WTC11 (cell line): ENCODE measurements at places on chromosomes 5 and 9.

DNA sequence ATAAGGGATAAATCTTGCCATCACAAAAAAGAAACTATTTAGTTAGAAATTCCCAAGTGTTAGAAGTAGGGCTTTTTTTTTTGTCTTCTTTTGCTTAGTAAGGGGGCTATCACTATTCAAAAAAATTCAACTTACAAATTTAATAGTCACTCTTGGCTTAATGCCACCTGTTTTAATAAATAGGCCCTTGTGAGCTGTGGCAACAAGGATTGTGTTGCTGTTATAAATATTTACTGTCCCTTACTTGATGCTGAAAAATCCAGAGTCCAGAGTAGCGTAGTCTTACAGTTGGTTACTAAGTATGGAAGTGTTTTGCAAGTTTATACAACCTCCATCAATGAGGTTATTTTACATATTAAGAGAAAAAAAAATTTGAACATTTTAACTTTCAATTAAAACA lies 21.4 kb upstream of the CEP78 start:
- no peak for DNase-seq

DNA sequence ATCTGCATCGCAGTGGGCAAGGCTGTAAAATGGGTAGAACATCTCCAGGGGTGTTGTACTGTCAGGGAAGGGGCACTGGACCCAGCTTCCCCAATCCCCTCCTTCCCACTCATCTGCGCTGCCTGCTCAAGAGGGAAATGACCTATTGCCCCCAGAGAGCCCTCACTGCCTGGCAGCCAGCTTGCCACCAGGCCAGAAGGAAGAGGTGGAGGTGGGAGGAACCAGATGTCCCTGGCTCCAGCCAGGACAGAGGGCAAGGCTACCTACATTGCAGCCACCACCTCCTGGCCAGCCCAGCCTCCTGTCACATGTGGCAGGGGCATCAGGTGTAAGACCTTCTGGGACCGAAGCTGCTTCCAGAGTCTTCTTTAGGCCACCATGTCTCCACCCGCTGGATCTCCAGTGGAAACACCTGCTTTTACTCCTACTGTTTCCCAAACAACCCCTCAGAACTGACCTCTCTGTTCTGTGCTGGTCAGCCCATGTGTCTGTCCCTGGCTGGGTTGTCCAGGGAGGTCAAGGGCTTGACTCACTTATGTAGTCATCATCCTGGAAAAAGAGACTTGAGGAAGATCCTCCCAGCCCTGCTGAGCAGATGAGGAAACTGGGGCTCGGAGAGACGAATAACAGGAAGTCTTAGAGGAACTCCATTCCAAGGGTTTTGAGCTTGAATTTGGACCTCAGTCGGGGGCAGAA lies 42.3 kb downstream of the JADE2 start:
- DNase-seq = no peak

- no peak for DNase-seq
These were observed 651.3 kb upstream of the ACO1 start for GRCh38 chr9:31733166-31733565.

- DNase-seq = no peak
These were observed at the start of gene PCDHGC5 for GRCh38 chr5:141488591-141489561. TSS of gene PCDHGC5 (plus strand) at chr5:141489081. CDS start at chr5:141489241, 160 bp downstream.

- no peak for DNase-seq
These were observed 12.9 kb downstream of the ABCA1 start for GRCh38 chr9:104915049-104915448.

DNA sequence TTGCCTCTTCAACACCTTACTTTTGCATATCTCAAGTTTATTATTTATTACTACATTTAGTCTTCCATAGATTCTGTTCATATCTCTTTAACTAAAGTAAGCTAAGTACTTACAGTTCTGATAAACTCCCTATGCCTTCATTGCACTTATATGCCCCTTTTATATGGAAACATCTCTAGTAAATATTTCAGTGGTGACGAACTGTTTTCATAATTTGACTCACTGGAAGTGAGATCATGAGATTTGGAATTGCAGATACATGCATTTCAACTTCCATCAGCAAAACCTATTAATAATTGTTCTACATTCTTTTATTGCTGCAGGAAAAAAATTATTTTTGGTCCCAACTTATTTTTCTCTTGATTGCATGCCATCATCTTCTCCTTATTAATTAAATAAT lies 263.5 kb downstream of the CD180 start:
- DNase-seq = no peak

GRCh38 chr9:109313351-109313750 lies 7.5 kb downstream of the EPB41L4B start:
- DNase-seq = no peak

- DNase-seq = peak; percentile 39
These were observed 496 bp downstream of the MAPK9 start for GRCh38 chr5:180291234-180291940.

DNA sequence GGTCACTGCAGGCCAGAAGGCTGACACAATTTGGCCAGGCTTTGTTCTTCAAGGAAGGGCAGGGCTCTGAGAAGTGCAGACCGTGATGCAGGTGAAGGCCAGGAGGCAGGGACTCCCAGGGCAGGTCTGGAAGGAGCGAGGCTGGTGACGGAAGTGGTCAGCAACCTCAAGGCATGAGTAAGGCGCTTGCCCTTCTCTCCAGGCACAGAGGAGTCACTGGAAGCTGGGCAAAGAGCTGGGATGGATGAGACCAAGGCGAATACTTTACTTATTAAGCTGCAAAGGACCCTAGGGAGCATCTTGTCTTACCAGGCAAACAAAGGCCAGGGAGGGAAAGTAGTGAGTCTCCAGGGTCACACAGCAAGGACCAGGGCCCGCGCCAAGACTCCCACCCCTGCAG lies 18.6 kb downstream of the IRF1 start:
- DNase-seq = no peak

DNA sequence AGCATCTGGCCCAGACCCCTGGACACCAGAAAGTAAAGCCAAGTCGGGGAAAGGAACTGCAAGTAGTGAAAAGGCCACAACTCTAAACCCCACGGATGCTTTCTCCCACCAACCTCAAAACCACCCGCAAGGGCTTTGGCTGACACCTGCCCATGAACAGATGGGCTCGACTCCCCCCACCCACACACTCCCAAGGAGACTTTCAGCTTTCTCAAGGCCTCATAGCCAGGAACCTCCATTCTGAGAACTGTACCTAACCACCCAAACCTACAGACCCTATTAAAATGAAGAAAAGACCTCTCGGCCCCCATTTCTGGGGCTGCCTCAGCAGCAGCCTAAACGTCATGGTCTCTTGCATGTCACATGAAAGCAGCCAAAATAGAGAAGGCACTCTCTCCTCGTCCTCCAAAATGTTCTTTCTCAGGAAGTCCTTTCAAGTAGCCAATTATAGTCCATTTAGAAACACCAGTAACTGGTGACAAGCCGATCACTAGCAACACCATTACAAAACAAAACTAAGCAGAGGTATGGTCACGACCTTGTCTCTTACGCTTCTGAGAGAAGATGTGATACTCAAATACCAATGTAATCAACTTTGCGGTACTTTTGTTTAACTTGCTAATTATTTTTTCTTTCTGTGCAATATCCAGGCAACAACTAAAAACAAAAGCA lies 2.9 kb downstream of the B4GALT1 start:
- DNase-seq = no peak

DNA sequence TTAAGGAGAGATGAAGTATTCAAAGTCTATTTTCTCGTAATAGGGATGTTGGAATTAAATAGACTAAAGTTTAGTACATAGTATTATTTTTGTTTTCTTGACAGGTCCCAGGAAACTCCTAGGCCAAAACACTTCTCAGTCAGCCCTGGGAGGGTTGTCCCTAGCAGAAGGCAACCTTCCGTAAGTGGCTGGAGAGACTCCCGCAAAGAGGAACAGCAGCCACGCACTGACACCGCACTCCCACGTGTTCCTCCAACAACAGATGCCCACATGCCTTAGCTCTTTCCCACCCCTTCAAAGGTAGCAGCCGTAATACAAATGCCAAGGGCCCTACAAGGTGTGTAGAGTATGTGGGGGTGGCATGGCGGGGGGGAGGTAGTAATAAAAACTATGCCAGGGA lies 28.4 kb downstream of the PCDHGC5 start:
- no peak for DNase-seq

- no peak for DNase-seq
These were observed 34.2 kb downstream of the THBS4 start for GRCh38 chr5:80069251-80069800.

GRCh38 chr9:129987047-129987446 lies 55.9 kb downstream of the FNBP1 start:
- no peak for DNase-seq

DNA sequence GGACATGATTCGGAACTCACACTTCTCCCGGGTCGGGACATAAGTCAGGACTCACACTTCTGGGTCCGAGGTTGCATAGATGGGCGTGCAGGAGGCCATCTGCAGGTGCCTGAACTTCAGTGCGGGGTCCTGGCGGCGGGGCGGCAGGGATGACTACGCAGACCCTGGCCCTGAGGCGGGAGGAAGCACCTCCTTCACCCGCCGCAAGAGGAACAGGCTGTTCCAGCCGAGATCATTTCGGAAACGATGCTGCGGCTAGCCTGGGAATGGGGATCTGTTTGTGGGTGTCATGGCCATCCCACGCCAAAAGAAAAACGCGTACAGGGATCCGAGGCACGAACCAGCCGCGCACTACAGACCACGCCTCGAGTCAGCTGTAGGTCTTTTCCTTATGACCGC lies 196.6 kb downstream of the TTLL11 start:
- no peak for DNase-seq

DNA sequence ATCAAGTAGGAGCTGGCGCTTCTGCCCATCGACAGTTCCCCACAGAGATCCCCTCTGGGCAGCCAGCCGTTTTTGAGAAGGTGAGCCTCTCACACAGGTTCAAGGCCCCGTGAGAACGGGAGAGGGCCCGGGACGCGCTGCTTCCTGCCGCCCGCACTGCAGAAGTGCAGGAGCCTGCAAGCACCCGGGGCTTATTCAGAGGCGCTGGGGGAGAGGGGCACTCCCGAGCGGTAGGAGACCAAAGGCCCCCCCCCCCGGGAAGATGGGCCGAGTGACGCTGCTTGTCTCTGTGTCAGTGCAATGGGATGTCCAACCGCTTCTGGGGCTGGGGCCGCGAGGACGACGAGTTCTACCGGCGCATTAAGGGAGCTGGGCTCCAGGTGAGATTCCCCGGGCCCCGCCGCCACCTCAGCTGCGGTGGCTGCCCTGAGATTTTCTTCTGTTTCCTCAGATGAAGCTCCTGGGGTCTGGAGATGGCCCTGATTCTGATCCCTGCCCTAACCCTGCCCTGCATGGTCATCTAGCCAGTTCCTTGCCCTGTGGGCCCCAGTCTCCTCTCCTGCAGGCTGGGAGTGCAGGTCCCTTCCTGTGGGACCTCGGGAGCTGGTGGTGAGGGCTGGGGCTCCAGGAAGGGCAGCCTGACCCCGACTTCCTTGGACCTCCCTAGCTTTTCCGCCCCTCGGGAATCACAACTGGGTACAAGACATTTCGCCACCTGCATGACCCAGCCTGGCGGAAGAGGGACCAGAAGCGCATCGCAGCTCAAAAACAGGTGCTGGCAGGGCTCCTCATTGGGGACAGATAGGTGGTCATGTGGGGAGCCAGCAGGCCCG lies 8.5 kb downstream of the B4GALT7 start:
- DNase-seq = no peak

DNA sequence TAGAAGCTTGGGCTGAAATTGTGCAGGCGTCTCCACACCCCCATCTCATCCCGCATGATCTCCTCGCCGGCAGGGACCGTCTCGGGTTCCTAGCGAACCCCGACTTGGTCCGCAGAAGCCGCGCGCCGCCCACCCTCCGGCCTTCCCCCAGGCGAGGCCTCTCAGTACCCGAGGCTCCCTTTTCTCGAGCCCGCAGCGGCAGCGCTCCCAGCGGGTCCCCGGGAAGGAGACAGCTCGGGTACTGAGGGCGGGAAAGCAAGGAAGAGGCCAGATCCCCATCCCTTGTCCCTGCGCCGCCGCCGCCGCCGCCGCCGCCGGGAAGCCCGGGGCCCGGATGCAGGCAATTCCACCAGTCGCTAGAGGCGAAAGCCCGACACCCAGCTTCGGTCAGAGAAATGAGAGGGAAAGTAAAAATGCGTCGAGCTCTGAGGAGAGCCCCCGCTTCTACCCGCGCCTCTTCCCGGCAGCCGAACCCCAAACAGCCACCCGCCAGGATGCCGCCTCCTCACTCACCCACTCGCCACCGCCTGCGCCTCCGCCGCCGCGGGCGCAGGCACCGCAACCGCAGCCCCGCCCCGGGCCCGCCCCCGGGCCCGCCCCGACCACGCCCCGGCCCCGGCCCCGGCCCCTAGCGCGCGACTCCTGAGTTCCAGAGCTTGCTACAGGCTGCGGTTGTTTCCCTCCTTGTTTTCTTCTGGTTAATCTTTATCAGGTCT lies at the start of gene C9orf72:
TSS of gene C9orf72 (minus strand) at position 564 of the 716 bp plus-strand sequence. CDS start 6,361 bp downstream, outside the sequence.
- DNase-seq = peak; percentile 75

DNA sequence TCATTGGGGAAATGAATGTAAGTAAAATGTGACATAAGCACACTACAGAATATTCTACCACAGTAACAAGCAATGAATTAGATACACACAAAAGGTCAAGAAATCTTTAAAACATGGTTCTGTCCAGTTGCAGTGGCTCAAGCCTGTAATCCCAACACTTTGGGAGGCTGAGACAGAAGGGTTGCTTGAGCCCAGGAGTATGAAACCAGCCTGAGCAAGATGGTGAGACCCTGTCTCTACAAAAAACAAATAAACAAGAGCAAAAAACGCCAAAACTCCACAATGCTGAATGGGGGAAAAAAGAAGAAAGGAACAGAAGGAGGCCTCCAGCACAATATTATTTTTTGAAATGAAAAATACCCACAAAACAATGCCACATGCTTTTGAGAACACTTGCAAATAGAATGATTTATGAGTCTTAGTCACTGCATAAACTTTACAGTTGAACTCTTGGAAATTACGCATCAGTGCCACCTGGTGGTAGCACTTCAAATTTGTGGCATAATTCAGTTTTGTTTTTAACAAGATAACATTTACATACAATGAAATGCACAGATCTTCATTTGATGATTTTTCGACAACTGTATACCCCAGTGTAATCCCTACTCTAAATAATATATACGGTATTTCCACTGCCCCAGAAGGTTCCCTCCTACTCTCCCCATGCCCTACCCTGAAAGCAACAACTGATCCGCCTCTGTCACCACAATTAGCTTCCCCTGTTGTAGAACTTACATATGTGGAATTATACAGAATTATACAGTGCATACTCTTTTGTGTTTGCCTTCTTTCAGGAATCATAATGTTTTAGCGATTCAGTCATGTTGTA lies 14.4 kb upstream of the SPINK4 start:
- peak; percentile 52 for DNase-seq

DNA sequence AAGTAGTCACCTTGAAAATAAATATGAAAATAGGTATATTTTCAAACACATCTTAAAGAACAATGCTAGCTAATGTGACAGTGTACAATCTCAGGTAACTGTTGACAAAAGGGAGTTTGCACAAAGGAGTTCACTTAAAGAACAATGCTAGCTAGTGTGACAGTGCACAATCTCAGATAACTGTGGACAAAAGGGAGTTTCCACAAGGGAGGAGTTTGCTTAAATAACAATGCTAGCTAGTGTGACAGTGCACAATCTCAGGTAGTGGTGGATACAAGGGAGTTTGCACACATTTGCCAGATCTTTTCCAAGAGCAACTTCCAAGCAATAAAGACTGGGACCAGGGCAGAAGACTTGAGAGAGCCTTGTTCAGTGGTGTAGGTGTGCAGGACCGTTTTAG lies 442.9 kb upstream of the FTMT start:
- DNase-seq = no peak

GRCh38 chr9:120730654-120731514 lies 16.6 kb upstream of the MEGF9 start:
- DNase-seq = no peak
